ENCODE measurements at places on chromosomes 7 and 10.
A peak's percentile ranks its signal among the peaks of the same experiment; 100 is the strongest.

DNA sequence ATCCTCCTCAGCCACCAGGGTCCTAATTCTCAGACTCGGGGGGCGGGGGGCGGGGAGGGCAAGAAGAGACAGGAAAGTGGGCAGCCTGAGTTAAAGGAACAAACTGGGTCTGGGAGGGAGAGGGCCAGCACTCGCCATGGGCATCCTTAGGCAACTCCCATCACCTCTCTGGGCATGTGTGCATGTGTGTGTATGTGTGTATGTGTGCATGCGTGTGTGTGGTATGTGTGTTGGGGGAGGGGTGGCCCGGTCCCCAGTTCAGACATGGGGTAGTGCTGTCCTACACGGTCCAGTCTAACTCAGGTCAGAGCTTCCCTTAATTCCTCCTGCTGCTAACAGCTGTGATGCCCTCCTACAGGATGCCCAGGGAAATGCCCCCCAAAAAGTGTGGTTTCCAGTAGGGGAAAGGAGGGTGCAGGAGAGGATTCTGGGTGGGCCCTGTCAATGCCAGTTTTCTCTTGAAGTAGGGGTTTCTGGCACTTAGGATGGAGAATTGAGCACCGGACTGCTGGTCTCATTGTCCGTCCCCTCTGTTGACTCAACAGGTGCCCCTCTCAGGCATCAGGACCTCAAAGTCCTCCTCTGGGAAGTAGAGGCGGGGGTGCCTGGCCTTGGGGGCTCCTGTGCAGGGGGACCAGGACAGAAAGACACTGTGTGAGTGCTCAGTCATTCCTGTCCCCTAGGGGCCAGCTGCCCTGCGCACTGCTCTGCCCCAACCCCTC is 15.1 kb upstream of the ZMIZ1 start:
- DNase-seq = no peak

DNA sequence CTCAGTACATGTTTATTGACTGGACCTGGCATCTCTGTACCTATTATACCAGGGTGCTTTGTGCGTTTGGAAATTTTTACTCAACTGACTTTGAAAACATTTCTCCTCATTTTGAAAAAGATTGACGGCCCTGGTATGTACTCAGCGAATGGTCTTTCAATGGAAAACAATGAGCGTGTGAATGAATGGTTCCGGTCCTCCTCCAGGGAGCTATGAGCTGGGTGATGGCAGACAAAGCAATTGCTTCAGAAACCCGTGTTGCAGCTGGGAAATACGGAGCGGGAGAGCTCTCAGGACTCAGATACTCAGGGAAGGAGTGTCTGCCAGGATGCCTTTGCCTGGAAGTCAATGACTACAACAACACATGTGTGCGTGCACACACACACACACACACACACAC is 125.9 kb downstream of the PAXIP1 start:
- no peak for DNase-seq

- no peak for DNase-seq
These were observed 91.3 kb upstream of the STEAP1B start for GRCh38 chr7:22591271-22591670.

DNA sequence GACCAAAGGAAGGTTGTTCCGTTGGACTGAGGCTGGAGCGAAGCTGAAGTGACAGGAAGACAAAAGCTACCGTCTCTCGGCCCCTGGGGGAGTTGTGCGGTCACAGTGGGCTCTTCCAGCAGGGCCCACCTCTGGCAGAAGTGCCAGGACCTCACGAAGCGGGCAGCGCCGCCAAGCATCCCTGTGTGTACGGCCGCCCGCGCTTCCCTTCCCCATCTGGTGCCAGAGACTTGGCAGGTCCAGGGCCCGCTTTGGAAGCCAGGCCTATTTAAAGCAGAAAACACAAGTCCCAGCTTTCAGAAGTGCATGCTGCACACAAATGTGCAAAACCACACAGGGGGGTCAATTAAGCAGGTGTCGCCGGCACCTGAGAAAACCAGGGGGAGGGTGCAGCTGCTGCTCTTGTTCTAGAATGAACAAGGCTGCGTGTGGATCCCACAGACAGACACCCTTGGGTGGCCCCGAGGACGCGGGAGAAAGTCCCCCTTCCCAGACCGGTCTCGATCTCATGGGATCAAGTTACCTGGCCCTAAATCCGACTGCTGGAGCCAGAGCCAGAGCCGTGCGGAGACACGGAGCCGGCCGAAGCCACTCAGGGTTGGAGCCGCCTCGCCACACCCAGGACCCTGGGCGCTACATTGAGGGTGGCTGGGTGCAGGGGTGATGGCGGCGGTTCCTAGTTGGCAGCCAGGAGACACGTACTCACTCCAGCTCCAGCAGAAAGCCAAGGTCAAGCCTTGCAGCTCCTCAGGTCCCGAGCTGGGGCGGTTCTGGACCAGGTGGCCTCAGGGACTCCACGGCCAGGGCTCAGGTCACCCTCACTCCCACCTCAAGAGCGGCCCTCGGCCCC is 51.8 kb upstream of the PPP2R2D start:
- DNase-seq = no peak

DNA sequence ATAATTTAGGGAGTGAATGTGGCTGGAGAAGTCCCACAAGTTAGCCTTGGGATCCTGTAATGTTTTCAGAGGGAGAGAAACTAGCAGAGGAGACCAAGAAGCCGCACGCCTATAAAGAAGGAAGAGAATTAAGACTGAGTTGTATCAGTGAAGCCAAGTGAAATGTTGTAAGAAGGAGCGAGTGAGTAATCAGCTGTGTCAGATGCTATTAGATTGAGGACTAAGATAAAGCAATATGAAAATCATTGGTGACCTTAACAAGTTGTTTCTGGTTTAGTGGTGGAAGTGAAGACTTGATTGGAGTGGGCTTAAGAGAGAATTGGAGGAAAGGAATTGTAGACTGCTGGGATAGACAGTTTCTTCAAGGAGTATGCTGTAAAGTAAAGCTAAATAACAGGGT is 8.8 kb downstream of the CCSER2 start:
- DNase-seq = no peak

DNA sequence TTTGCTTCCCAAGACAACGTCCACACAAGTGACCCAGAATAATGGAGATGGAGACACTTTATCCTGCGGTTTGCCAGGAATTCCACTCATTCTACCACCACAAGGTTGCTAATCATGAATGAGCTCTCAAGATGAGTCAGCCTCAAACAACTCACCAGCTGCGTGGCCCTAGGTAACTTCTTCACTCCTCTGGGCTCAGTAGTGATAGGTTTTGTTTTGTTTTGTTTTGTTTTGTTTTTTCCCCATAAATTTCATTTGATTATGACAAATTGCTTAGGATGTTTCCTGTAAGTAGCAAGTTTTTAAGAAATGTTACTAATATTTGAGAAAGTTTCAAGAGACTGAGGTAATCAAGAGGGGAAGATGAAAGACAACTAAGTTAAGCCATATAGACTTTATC is 286.8 kb downstream of the PARD3 start:
- DNase-seq = peak; percentile 86

GRCh38 chr7:55962014-55962413 is 2.4 kb upstream of the NIPSNAP2 start:
- no peak for DNase-seq

GRCh38 chr10:69716711-69717560 is 84.8 kb upstream of the COL13A1 start:
- DNase-seq = no peak

GRCh38 chr10:44881649-44882048 is 29.5 kb upstream of the TMEM72 start:
- no peak for DNase-seq

GRCh38 chr10:95308389-95309302 is 17.8 kb upstream of the PDLIM1 start:
- DNase-seq = no peak

- DNase-seq = no peak
These were observed 39.7 kb downstream of the AGAP3 start for GRCh38 chr7:151125846-151126481.

GRCh38 chr10:32376097-32376496 is 29.1 kb upstream of the EPC1 start:
- no peak for DNase-seq

DNA sequence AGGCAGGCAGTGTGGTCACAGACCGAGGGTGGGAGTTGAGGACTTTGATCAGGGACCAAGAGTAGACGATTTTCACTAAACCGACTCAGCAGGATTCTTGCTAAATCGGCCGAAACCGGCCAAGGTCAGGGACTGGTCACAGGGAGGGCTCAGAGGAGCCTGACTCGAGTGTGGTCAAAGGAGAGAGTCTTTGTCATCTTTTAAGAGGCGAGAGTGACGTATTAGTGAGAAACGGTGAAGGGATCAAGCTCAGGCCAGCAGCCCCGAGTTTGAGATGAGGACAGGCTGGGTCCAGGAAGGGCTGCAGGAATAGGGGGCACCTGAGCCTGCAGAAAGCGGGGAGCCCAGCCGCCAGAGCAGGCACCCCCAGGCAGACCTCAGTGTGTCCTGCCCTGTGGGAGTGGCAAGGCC is 41.6 kb upstream of the FAM20C start:
- no peak for DNase-seq

- DNase-seq = peak; percentile 16
These were observed 77.1 kb upstream of the DUSP5 start for GRCh38 chr10:110420401-110421193.

GRCh38 chr10:12603766-12604470 is 254.6 kb downstream of the CAMK1D start:
- no peak for DNase-seq

- peak; percentile 10 for DNase-seq
These were observed 256.9 kb upstream of the NFE2L3 start for GRCh38 chr7:25894902-25895791.

- DNase-seq = peak; percentile 81
These were observed 155.8 kb downstream of the SKIDA1 start for GRCh38 chr10:21369697-21370096.

DNA sequence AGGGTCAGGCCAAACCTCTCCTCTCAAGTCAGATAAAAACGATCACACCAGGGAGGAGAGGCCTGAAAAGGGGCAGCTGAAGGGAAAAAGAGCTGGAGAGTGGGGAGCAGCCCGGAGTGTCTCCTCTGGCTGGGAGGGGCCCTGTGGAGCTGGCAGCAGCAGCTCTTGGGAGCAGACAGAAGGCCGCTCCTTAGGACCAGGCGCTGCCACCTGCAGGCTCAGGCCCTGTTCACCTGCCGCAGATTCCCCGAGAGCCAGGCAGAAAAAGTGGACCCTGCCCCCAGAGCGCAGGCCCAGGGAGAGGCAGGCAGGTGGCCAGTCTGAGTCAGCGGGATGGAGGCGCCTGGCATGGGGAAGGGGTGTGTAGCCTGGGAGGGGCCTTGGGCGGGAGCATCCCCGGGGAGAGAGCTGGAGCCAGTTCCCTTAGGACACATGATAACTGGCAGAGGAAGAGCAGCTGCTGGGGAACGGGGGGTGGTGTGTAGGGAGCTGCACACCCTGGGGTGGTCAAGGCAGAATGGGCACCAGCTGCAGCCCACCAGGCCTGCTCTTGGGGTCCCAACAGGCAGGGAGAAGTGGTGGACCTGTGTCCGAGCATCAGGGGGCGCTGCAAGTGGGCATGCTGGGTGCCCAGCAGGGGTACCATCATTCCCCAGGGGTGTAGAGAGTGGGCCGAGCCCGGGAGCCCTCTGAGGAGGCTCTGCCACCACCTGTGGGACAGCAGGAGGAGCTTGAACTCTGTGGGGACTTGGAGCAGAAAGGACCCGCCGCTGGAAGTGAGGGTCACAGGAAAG is 177.2 kb upstream of the RHEB start:
- DNase-seq = no peak

- peak; percentile 39 for DNase-seq
These were observed at the start of gene TMEM184A for GRCh38 chr7:1555813-1556543. Gene TMEM184A (minus strand): TSS chr7:1556205. CDS start chr7:1555484, 721 bp downstream.

GRCh38 chr7:105766421-105767073 is 109.9 kb downstream of the ATXN7L1 start:
- DNase-seq = no peak

GRCh38 chr7:12162415-12163113 is 48.5 kb upstream of the TMEM106B start:
- peak; percentile 64 for DNase-seq

GRCh38 chr10:6986927-6987326 is 406.9 kb upstream of the PRKCQ start:
- DNase-seq = no peak

- no peak for DNase-seq
These were observed 15.5 kb upstream of the PFKFB3 start for GRCh38 chr10:6187278-6187677.

DNA sequence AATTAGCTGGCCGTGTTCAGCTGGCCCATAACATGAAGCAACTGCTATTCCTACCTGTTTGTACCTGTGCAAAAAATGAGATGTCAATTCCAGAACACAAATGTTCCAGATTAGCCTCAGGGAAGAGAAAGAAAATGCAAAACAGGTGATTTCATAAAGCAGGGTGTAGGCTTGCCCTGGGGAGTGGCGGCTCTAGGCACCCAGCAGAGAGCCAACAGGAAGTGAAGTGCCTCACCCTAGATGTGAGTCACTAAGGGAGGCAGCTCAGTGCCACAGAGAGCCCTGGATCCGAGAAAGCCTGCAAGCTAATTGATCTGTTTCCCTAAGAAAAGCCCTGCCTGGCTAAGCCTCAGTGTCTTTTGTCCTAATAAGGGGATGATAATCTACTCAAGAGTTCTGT is 240.0 kb downstream of the ARHGAP21 start:
- peak; percentile 56 for DNase-seq

- no peak for DNase-seq
These were observed 367.7 kb downstream of the PHF14 start for GRCh38 chr7:11341285-11341944.

DNA sequence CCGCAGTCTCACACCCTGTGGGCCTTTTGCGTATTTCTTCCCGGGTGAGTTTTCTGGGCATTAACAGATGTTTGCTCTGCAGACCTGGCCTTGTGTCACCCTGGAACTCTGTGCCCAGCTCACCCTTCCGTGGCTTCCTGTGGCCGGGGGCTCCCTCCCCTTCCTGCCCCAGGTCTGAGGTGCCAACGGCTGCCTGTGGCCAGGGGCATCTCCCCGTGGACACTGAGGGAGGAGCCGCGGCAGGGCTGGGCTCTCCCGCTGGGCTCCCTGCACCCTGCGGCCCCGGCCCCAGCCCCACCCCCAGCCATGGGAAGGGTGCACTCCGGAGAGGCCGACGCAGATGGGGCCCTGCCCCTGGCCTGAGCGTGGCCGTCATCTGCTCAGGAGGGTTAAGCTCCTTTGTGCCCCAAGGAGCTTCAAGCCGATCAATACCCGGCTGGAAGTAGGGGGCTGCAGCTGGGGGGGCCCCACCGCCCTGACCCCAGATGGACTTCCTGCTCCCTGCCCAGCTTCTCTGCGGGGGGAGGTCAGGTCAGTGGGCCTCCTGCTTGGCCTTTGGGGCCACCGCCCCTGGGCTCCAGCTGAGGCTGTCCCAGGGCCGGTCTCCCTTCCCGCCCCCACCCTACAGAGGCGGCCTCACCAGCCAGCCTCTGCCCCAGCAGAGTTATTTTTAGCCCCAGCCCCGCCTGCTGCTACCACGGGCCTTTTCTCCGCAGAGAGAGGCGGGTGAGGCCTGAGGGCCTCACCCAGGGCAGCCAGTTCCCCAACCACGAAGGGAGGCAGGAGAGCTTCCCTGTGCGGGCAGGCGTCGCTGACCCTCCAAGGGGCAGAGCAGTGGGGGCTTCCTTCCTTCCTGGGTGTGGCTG is 24.2 kb downstream of the PWWP2B start:
- DNase-seq = no peak

- DNase-seq = peak; percentile 16
These were observed 273.1 kb downstream of the AGMO start for GRCh38 chr7:15288741-15289140.

- no peak for DNase-seq
These were observed 671.0 kb upstream of the FZD8 start for GRCh38 chr10:36313142-36313541.
